ENCODE measurements at places on chromosomes 2 and 18.

GRCh38 chr18:49226243-49227000 is 234.0 kb downstream of the DYM start:
- DNase-seq = no peak

- no peak for DNase-seq
These were observed 36.9 kb upstream of the DSEL start for GRCh38 chr18:67553437-67553836.

- DNase-seq = no peak
These were observed 85.3 kb downstream of the CAPN13 start for GRCh38 chr2:30721668-30722647.

GRCh38 chr18:75034937-75035336 is 174.0 kb downstream of the PTGR3 start:
- DNase-seq = no peak

DNA sequence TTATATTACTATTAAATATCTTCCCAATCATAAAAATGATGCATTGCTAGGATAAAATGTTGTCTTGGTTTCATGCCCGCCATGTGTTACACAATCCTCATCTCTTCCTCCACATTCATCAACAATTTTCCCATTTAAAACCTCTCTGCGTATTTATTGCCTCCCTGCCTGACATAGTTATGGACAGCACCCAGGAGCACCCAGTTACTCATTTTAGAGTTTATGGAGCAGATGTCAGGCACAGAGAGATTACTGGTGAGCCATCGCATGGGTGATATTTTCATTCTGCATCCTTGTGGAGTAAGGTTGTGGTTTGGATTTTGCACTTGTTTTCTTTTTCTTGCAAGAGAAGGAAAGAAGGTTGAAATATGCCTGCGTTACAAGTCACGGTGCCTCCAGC is 116.7 kb upstream of the NPAS2 start:
- DNase-seq = no peak

DNA sequence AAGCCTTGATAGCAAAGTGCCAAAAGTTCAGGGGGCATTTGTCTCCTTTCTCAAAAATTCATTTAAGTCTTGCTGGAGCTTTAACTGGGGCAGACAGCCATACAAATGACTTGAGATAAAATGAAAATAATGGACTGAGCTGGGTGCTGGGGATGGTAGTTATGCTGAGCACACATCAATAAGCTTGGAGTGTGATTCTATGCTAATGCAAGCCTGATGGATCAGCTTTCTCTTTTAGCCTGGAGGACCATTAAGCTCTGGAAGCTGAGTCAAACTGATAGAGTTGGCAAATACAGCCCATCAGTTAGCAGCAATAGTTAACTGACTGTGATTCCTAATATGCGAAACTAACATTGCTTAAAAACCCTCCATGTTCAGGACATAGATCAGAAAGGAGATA is 98.0 kb downstream of the CAMKMT start:
- DNase-seq = no peak

- DNase-seq = no peak
These were observed 26.2 kb downstream of the GLI2 start for GRCh38 chr2:120761911-120762310.

DNA sequence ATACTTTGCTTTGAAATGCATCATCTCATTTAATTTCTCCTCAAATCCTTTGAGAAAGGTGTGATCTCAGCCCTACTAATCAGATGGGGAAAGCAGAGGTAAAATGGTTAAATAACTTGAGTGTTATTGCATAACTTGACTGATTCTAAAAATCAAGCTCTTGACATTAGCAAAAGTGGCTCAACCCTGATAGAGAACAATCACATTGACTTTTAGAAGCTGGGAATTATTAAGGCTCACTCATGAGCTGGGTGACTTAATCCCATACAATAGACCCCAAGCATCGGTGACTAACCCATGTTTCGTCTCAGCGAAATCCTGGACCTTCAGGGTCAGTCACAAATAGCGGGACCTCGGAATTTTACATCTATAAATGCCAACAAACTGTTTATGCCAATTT is 378.9 kb downstream of the NBAS start:
- no peak for DNase-seq

GRCh38 chr18:49874238-49874637 is 60.9 kb upstream of the ACAA2 start:
- no peak for DNase-seq

DNA sequence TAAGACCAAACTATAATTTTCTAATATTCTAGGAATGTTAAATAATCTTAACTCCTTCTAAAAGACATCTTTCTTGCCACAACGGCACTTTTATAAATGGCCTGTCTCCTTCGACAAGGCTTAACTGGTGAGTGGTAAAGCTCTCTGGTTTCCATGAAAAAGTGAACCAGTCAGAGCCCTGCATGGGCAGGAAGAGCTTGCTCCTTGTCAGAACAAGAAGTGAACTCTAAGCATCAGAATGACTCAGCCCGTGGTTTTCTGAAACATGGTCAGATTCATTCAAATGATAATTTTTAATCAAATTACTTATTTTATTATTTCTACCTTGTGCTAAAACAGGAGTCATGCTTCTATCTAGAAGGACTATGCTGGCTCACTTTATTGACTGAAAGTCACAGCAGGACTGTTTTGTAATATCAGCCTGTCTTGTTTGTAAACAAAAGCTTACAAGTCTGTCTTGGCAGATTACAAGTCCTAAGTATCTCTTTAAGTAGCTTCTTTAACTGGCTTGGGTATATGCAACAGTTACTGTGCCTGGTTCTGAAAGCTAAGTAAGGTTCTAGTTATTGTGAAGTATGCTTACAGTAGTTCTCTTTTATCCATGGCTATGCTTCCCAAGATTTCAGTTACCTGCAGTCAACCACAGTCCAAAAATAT is 245.4 kb downstream of the NAPG start:
- no peak for DNase-seq

- no peak for DNase-seq
These were observed 112.6 kb downstream of the CERS6 start for GRCh38 chr2:168568476-168569267.
